ENCODE measurements at places on chromosomes 4 and X. TPM values are rescaled to one million over a fixed set of nuclear protein-coding genes. Genes with fewer than 3 reads are reported as not detected.

Gene SPANXN4
- total RNA-seq, result not detected

Gene HTR2C
- not detected for total RNA-seq

Gene SEPTIN6
- total RNA-seq, result 16.1 TPM

Gene TMSB15C
- total RNA-seq, result 2.5 TPM

Gene RTL5
- total RNA-seq, result 0.53 TPM
